Stimulated activated naive CD4-positive, alpha-beta T cell treated with Interleukin-2 at 50 U/mL for 16 hours (primary cell): ENCODE measurements at places on chromosomes 5 and 9.

DNA sequence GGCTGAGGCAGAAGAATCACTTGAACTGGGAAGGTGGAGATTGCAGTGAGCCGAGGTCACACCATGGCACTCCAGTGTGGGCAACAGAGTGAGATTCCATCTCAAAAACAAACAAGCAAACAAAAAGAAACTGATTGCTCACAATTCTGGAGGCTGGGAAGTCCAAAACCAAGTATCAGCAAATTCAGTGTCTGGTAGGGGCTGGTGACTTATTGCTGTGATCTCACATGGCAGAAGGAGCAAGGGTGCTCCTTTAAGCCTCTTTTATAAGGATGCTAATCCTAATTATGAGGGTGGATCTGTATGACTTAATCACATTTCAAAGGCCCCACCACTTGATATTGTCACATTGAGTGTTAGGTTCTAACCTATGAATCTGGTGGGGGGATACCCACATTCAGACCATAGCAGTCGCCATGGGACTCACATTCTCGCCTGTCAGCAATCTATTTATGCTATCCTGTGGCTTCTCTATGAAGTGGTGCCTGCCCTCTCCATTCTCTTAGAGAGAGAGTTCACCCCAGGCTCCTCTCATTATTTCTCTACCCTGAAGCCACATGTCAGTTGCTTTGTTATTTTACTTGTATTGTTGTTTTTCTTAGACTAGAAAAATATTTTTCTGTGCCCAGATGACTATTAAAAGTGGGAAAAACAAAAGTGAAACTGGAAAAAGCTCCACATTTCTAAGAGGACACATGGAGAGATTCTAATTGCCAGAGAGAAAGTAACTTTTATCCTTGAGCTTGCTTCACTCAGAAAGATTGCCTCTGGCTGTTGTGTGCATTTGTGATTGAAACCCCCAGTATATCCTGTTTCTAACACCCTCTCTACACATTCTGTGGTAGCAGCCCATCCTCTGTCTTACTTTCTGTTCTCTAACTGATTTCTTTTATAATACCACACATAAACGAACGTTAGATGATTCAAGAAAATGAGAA lies 18.8 kb upstream of the PRLR start:
- DNase-seq = no peak

DNA sequence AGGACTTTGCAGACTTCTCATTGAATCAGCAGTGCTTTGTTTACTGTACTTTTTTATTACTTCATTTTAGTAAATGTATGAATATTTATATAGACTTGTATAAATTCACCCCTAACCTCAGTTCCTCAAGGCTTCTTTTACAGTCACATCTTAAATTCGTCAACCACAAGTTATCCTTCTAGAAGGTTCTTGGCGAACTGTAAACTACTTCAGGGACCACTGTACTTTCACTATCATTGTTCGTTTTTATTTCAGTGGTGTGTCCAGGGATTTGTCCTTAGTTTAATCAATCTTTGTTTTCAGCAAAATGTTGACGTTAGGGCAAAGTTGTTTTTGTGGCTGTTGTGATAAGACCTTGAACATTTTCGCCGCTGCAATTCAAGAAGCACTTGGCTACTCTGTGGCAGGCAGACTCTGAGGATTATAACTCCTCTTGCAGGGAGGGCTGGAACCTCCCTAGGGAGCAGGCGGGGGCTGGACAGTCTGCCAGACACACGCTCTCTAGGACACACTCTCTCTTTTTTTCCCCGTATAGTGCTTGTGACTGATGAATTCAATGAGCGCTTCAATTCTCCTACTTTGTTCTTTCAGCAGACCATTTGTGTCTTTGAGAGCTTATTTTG lies 252.8 kb downstream of the FBXL7 start:
- DNase-seq = no peak

DNA sequence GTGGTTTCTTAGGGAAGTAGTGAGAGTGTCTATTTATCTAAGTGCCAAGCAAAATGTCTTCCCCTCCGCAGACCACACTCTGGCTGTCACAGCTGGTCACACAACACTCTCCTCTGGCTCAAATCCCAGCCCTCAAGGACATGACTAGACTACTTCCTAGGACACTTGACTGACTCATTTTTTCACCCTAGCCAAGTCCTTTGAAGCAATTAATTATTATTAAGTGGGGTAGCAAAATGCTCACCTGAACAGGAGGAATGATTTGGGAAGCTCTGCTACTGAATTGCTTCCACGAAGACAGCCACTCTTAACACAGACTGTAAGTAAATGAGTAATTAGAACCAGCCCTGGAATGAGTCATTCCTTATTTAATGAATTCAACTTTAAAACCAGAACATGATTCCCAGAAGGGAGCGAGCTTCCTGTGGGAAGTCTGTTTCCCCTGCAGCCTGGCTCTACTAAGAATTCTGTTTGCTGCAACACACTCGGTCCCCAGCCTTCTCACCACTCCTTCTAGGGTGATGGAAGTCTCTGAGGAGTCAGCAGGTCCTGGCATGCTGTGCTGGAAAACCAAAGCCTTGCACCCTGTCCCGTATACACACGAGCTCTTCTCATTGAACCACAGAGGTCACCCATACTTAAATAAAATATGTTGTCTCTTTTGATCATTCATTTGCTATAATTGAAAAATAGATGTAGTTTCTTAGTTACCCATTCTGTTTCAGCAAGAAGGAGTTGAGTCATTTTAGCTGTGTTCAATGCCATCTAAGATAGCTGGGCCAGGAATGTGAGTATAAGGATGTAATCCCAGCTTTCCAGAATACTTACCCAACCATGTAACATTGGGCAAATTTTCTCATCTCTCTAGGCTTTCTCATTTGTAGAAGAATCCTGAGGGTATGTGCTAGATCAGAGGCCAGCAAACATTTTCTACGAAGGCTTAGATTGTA lies 218.6 kb upstream of the RASEF start:
- DNase-seq = no peak

- DNase-seq = no peak
Observed at GRCh38 chr5:137075163-137075970, 423.8 kb downstream of the SPOCK1 start.

GRCh38 chr9:35520364-35520710 lies 30.4 kb downstream of the RUSC2 start:
- no peak for DNase-seq

DNA sequence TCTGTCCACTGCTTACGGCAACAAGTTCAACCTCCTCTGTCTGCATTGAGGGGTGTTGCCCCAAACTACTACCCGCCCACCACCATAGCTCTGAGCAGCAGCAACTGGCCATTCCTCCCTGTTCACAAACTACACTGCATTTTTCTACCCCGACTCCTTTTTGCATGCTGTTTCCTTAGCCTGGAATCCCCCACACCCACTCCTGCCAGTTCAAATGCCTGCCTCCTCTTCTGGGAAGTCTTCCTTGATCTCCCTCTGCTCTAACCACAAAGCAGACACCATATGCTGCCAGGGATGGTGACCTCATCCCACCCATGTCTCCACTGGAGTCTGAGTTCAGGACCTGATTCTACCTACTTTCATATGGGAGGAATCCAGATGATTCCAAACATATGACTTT lies 13.3 kb downstream of the ALDH1B1 start:
- no peak for DNase-seq

DNA sequence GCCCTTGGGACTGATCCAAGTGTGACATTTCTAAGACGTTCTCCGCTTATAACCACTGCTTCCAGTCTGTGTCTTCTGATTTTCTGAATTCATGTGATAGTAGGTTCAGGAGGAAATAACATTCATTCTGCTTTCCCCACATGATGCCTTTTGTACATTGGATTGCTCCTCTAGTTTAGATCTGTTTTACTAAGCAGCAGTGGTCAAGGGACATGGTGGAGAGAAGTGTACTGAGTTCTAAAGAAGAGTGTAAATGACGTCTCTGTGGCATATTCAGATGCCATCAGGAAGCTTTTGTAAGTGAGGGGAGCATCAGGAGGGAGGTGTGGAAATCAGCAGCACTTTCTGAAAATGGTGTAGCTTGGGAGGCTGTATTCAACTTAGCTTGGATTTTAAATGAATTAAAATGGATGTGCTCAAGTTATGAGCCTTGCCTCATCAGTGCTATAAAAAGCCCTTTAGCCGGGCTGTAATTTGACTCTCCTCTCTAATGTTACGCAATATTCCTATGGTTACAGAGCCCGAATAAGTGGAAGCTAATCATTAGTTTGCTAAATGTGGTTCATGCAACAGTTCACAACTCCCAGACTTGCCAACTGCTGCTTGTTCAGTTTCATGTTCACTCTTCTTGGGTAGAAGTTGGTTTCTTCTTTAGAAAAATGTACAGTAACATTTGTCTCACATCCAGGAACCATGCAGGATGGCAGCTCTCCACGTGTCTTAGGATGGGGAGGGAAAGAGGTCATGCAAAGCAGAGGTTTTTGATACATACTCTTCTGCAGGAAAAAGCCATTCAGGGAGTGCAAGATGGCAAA lies 281.3 kb downstream of the ARHGAP26 start:
- no peak for DNase-seq

- DNase-seq = no peak
Observed at GRCh38 chr5:98975682-98976407, 47.0 kb upstream of the CHD1 start.
